ENCODE measurements at places on chromosomes 2 and 18.

GRCh38 chr2:217826520-217826919 lies 176.3 kb downstream of the TNS1 start:
- no peak for DNase-seq

GRCh38 chr18:53443831-53444230 lies 780.6 kb downstream of the MBD2 start:
- no peak for DNase-seq

GRCh38 chr2:37783545-37783944 lies 112.1 kb upstream of the CDC42EP3 start:
- DNase-seq, result no peak

GRCh38 chr18:31741097-31741735 lies 19.5 kb downstream of the SLC25A52 start:
- DNase-seq, result no peak

- no peak for DNase-seq
These were observed 148.7 kb downstream of the CABLES1 start for GRCh38 chr18:23283916-23284430.

DNA sequence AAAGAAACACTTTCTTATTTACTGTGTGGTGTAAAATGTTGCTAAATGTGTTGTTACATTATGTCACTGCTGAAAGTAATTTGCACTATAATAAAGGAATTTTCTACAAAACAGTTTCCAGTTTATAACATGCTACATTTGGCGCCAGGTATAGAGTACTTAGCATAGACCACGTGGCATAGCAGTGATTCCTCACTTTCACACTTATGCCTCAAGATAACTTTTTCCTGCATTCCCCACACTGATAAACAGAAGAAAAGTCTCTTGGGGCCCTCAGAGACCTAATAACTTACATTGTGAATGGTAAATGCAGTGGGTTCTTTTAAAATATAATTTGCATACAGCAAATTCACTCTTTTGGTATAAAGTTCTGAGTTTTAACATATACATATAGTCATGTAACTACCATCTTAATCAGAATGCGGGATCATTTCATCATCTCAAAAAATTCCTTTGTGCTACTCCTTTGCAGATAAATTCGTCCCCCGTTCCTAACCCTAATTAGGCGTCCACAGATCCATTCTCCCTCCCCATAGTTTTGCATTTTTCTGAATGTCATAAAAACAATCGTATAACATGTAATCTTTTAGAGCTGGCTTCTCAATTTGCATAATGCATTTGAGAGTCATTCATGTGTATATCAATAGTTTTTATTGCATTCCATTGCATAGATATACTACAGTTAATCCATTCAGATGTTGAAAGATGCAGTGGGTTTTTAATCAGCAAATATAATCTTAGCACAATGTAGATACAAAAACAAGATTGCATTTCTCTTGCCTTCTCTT lies 7.5 kb downstream of the LGALSL start:
- no peak for DNase-seq

- DNase-seq, result no peak
These were observed 266.8 kb upstream of the CRIM1 start for GRCh38 chr2:36088716-36089328.

DNA sequence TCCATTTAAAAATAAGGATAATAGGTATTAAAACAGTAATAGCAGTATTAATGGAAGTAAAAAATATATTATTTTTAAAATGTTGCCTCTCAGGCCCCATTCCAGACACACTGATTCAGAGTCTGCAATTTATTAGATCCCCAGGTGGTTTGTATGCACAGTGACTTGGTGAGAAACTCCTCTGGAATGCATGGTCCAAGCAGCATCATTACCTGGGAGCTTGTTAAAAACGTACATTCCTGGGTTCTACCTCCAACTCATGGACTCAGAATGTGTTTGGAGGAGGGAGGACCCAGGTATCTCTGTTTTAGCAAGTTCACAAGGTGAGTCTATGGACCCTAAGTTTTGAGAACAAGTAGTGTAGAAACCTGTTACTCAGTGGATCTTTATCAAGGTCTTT lies 95.6 kb downstream of the ITGA4 start:
- no peak for DNase-seq

- no peak for DNase-seq
These were observed 57.2 kb upstream of the LYPD6B start for GRCh38 chr2:148981324-148981723.

GRCh38 chr2:181235683-181236459 lies 221.3 kb upstream of the ITGA4 start:
- DNase-seq, result no peak

- DNase-seq, result no peak
These were observed 55.6 kb downstream of the CYP26B1 start for GRCh38 chr2:72092111-72092510.

DNA sequence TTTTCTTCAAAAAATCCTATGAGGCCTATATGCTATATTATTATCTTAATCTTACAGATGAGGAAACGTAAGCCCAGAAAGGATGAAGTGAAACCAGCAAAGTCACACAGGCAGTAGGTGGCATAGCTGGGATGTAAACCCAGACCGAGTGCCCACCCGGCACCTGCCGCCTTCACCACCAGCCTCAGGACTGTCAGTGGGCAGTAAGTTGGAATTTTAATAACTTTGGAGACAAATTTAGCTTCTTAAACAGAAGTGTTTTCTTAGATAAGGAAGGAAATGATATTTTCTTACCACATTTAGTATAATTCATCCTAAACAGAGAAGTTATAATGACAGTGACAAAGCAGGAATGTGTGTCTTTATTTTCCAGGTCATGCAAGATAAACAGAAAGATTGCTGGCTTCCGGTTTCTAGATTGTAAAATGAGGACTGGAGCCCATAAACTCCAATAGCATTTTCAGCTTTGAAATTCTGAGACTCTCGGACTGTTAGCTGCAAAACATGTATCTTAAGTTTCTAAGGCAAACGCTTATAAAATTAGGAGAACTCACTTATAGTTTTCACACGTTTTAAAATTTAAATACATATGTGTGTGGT lies 59.3 kb downstream of the CD8B2 start:
- no peak for DNase-seq

GRCh38 chr2:127226520-127227263 lies 6.6 kb upstream of the CYP27C1 start:
- peak; percentile 79 for DNase-seq

GRCh38 chr2:45696708-45697107 lies 45.2 kb downstream of the PRKCE start:
- no peak for DNase-seq

DNA sequence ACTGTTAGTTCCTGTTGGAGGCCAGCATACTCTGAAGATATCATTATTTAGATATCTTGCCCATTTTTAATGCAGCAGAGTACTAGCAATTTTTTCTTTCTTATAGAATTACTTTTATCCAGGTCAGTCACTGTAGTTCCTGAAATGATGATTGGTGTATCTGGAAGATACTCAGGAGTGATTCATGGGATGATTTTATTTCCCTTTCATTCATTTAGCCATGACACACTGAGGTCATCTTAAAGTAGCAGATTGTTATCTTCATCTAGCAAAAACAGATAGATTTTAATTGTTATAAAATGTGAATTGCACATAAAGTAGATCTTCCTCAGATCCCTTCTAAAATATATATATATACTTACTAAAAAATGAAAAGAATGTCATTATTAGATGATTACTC lies 109.1 kb downstream of the PIK3C3 start:
- no peak for DNase-seq

- DNase-seq, result no peak
These were observed 3.0 kb downstream of the COL5A2 start for GRCh38 chr2:189176516-189176915.

DNA sequence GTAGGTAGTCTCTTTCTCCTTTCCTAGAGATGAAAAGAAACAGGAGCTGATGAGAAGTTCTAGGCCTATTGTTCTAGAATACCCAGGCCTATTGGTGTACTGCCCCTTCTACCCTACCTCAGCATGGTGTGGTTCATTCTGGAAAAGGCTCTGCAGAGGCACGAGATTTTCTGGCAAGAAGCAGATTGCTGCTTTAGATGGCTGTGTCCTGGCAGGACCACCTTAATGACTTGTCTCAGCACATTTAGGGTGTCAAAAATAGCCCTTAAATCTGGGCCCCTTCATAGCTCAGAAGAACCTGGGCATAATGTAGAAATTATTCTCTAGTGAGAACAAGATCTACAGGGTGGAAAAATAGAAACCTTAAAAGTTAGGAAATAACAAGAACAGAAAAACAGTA lies 87.9 kb downstream of the BCL2L11 start:
- no peak for DNase-seq

- DNase-seq, result peak; percentile 54
These were observed 51.7 kb downstream of the NOP58 start for GRCh38 chr2:202317080-202317857.

GRCh38 chr2:237538901-237539300 lies 27.5 kb upstream of the PRLH start:
- no peak for DNase-seq

DNA sequence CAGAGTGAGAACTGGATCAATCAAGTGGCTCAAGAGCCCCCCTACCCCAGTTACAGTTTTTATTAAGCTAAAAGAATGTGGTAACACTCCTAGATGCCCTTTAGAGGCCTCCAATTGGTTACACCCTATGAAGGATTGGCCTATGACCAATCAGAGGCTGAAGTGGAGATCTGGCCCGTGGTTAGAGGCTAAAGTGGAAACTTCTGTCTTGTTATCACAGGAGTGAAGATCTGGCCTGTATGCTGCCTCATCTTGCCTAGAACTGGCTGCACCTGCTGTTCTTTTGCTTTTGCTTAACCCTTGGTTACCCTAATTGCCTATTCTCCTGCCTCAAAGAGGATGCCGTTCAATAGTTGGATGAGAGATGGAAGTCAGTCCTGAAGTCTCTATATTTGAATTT lies 100.1 kb upstream of the MAP2 start:
- no peak for DNase-seq

- peak; percentile 41 for DNase-seq
These were observed 32.2 kb downstream of the IKZF2 start for GRCh38 chr2:213119061-213119809.

- no peak for DNase-seq
These were observed 31.0 kb downstream of the GKN2 start for GRCh38 chr2:68921646-68922045.

GRCh38 chr2:2914252-2914651 lies 463.4 kb downstream of the EIPR1 start:
- no peak for DNase-seq

GRCh38 chr18:10560452-10561045 lies 34.7 kb downstream of the NAPG start:
- DNase-seq, result peak; percentile 74

- no peak for DNase-seq
These were observed 223.8 kb downstream of the BCL2 start for GRCh38 chr18:63095768-63096167.

GRCh38 chr2:129901754-129902415 lies 77.6 kb upstream of the RAB6C start:
- DNase-seq, result no peak

GRCh38 chr2:100383954-100384353 lies 33.5 kb downstream of the CHST10 start:
- DNase-seq, result no peak

GRCh38 chr18:3225588-3225987 lies 5.8 kb upstream of the MYOM1 start:
- no peak for DNase-seq

GRCh38 chr2:207219676-207220501 lies 54.1 kb upstream of the KLF7 start:
- peak; percentile 38 for DNase-seq

DNA sequence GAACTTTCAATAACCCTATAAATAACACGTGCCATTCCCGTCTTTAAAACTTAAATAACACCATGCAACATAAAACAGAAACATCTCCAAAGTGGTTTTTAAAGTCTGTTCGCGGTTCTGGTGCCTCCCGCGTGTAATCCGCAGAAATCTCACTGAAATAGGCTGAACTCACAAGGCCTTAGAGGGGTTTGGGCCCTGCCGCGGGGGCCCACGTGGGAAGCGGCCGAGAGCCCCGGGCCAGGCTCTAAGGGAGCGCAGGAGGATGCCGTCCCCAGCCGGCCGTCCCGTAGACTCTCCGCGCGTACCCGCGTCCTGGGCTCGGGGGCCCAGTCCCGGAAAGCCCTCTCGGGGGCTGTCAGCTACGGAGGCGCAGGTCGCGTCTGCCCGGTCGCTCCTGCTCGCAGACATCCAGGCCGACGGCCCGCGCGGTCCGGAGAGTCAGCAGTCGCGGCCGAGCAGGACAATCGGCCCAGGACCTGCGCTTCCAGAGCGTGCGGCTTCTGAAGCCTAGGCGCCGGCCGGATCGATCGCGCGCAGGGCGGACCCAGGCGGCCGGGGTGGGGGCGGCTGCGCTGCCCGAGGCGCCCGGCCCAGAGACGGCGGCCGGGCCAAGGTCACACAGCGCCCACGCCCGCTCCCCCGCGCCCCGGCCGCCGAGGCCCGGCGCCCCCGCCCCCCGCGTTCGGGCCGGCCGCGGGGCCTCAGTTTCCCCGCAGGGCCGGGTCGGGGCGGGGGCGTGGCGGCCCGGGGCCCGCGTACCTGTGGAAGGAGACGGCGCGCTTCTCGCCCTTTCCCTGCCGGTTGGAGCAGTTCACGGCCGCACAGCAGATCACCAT lies 558 bp downstream of the THAP4 start:
- peak; percentile 67 for DNase-seq
